ENCODE measurements at places on chromosomes 2 and 18. TPM values are rescaled to one million over a fixed set of nuclear protein-coding genes. Genes with fewer than 3 reads are reported as not detected.

The FBXO15 gene
- 0.67 TPM for total RNA-seq

The NYAP2 gene
- total RNA-seq, result not detected

The TXNDC9 gene
- 45.6 TPM for total RNA-seq

The UPP2 gene
- not detected for total RNA-seq

The CDH2 gene
- total RNA-seq, result 60.1 TPM

The DPYSL5 gene
- 5.2 TPM for total RNA-seq

The TUBB6 gene
- 191 TPM for total RNA-seq

The ORMDL1 gene
- 43.4 TPM for total RNA-seq

The GRHL1 gene
- 0.84 TPM for total RNA-seq

The RPIA gene
- total RNA-seq, result 29.3 TPM

The PRKAG3 gene
- total RNA-seq, result not detected

The CFAP221 gene
- 0.38 TPM for total RNA-seq

The AQP12A gene
- not detected for total RNA-seq

The NGEF gene
- 15.5 TPM for total RNA-seq

The COL4A4 gene
- total RNA-seq, result 1.5 TPM

The PAIP2B gene
- total RNA-seq, result 0.31 TPM

The TRIM43 gene
- total RNA-seq, result not detected

The HTR2B gene
- 0.06 TPM for total RNA-seq

The NCKAP5 gene
- 0.83 TPM for total RNA-seq

The WNT10A gene
- total RNA-seq, result 0.10 TPM

The HAAO gene
- total RNA-seq, result not detected

The ASB18 gene
- total RNA-seq, result not detected

The FAM110C gene
- 0.21 TPM for total RNA-seq

The DNAJC5G gene
- total RNA-seq, result not detected

The PFN4 gene
- 2.0 TPM for total RNA-seq

The SIX3 gene
- 2.9 TPM for total RNA-seq

The PLGLB2 gene
- 0.16 TPM for total RNA-seq

The POMC gene
- total RNA-seq, result not detected

The ZNF521 gene
- total RNA-seq, result not detected

The KCNJ3 gene
- total RNA-seq, result not detected

The RUFY4 gene
- 0.09 TPM for total RNA-seq

The DIPK1C gene
- total RNA-seq, result not detected

The C2orf66 gene
- not detected for total RNA-seq

The GKN1 gene
- 0.94 TPM for total RNA-seq

The SPATS2L gene
- 133 TPM for total RNA-seq

The RPL31 gene
- total RNA-seq, result 2,156 TPM

The FSHR gene
- total RNA-seq, result not detected

The GAD1 gene
- 0.39 TPM for total RNA-seq

The LHCGR gene
- not detected for total RNA-seq

The LYG1 gene
- total RNA-seq, result 1.3 TPM

The CYP27A1 gene
- total RNA-seq, result 0.15 TPM

The MAPRE3 gene
- 11.1 TPM for total RNA-seq

The SGO2 gene
- 12.3 TPM for total RNA-seq

The HSBP1L1 gene
- total RNA-seq, result 13.6 TPM

The VPS54 gene
- 13.9 TPM for total RNA-seq

The OR6B2 gene
- not detected for total RNA-seq

The ALPG gene
- 0.38 TPM for total RNA-seq

The ADRA2B gene
- total RNA-seq, result 0.06 TPM

The TNFAIP6 gene
- total RNA-seq, result 0.98 TPM

The LINC00305 gene
- not detected for total RNA-seq

The SNED1 gene
- total RNA-seq, result 0.83 TPM

Measured in A549 treated with Hydrocortisone at 1 μM for 4 hours (cell line).